Tracheal epithelial cell (primary cell): ENCODE measurements at places on chromosomes 11 and 22. TPM values are rescaled to one million over a fixed set of nuclear protein-coding genes. Genes with fewer than 3 reads are reported as not detected.

Gene TMEM9B
- total RNA-seq: 34.2 and 52.2 TPM in 2 replicates

Gene SMIM35
- under 0.01 TPM in 1 of 2 replicates, not detected in the other for total RNA-seq

Gene CHADL
- 1.4 and 3.8 TPM in 2 replicates for total RNA-seq

Gene IFT27
- total RNA-seq: 8.9 and 11.3 TPM in 2 replicates

Gene HEPHL1
- 0.21 and 2.2 TPM in 2 replicates for total RNA-seq

Gene NDUFC2
- total RNA-seq: 63.9 and 85.1 TPM in 2 replicates

Gene PTPN5
- not detected in 2 replicates for total RNA-seq

Gene TMEM86A
- total RNA-seq: under 0.01 and 2.7 TPM in 2 replicates

Gene MAJIN
- not detected in 2 replicates for total RNA-seq

Gene CCDC15
- total RNA-seq: 1.2 and 1.5 TPM in 2 replicates

Gene PGA4
- not detected in 2 replicates for total RNA-seq

Gene RTCB
- total RNA-seq: 79.7 and 132 TPM in 2 replicates

Gene ACCS
- total RNA-seq: 3.8 and 5.5 TPM in 2 replicates

Gene SLC37A2
- 18.6 and 35.2 TPM in 2 replicates for total RNA-seq

Gene OR2AG2
- under 0.01 TPM in 2 replicates for total RNA-seq

Gene RIN1
- total RNA-seq: 33.3 and 64.2 TPM in 2 replicates

Gene CABP4
- total RNA-seq: under 0.01 TPM in 1 of 2 replicates, not detected in the other

Gene RNF26
- 3.1 and 4.9 TPM in 2 replicates for total RNA-seq

Gene BBOX1
- total RNA-seq: 0.64 and 2.7 TPM in 2 replicates

Gene SYT12
- total RNA-seq: 3.2 and 5.8 TPM in 2 replicates

Gene SCGB1C1
- total RNA-seq: not detected in 2 replicates

Gene WNT7B
- 10.1 and 18.5 TPM in 2 replicates for total RNA-seq

Gene TSPAN18
- total RNA-seq: 0.72 TPM in 1 of 2 replicates, not detected in the other

Gene OR6T1
- not detected in 2 replicates for total RNA-seq

Gene VWA5A
- total RNA-seq: 10.0 and 21.0 TPM in 2 replicates

Gene C2CD3
- total RNA-seq: 3.9 and 4.9 TPM in 2 replicates

Gene CDHR5
- not detected in 2 replicates for total RNA-seq

Gene TBC1D22A
- total RNA-seq: 14.0 and 14.3 TPM in 2 replicates

Gene KRTAP5-11
- total RNA-seq: 0.72 TPM in 1 of 2 replicates, not detected in the other
